ENCODE measurements at places on chromosomes 7 and 10. TPM values are rescaled to one million over a fixed set of nuclear protein-coding genes. Genes with fewer than 3 reads are reported as not detected.

NAT16 gene
- not detected for total RNA-seq

ASZ1 gene
- not detected for total RNA-seq

RNF32 gene
- 2.1 TPM for total RNA-seq

PNLIP gene
- total RNA-seq = not detected

ZP3 gene
- 2.1 TPM for total RNA-seq

ENTPD7 gene
- 2.9 TPM for total RNA-seq

KCNIP2 gene
- total RNA-seq = 3.3 TPM

SPOCK2 gene
- 9.2 TPM for total RNA-seq

CLDN3 gene
- 1.1 TPM for total RNA-seq

MSS51 gene
- total RNA-seq = 2.8 TPM

NUTM2D gene
- 3.3 TPM for total RNA-seq

CRYGN gene
- total RNA-seq = not detected

C10orf53 gene
- total RNA-seq = not detected

TWIST1 gene
- 3.9 TPM for total RNA-seq

GPR26 gene
- not detected for total RNA-seq

MUC12 gene
- total RNA-seq = 1.4 TPM

SDK1 gene
- total RNA-seq = 8.2 TPM

DOCK4 gene
- total RNA-seq = 28.5 TPM

FXYD4 gene
- not detected for total RNA-seq

AKR1C8 gene
- not detected for total RNA-seq

BLNK gene
- 1.8 TPM for total RNA-seq

AOAH gene
- total RNA-seq = 13.6 TPM

ENO4 gene
- not detected for total RNA-seq

KIF5B gene
- 270 TPM for total RNA-seq

HSPA12A gene
- 12.3 TPM for total RNA-seq

CPA2 gene
- total RNA-seq = not detected

ACTA2 gene
- total RNA-seq = 2,072 TPM

SLC26A3 gene
- total RNA-seq = 6.4 TPM

GRID2IP gene
- not detected for total RNA-seq

TIMM23 gene
- 68.8 TPM for total RNA-seq

FEZF1 gene
- total RNA-seq = not detected

IFIT1B gene
- total RNA-seq = not detected

GPNMB gene
- total RNA-seq = 101 TPM

ACSL5 gene
- total RNA-seq = 7.1 TPM

PDK4 gene
- 254 TPM for total RNA-seq

TRIM74 gene
- not detected for total RNA-seq

GHRHR gene
- not detected for total RNA-seq

TRPV5 gene
- not detected for total RNA-seq

TLX1 gene
- not detected for total RNA-seq

SEM1 gene
- 21.0 TPM for total RNA-seq

COL28A1 gene
- 22.8 TPM for total RNA-seq

SPDYE5 gene
- total RNA-seq = not detected

EGR2 gene
- total RNA-seq = 1.8 TPM

HMX2 gene
- total RNA-seq = 0.36 TPM

TMEM140 gene
- 29.6 TPM for total RNA-seq

GIMAP5 gene
- total RNA-seq = 17.2 TPM

HOXA11 gene
- total RNA-seq = 18.7 TPM

KNDC1 gene
- 0.16 TPM for total RNA-seq

LRIT1 gene
- total RNA-seq = not detected

FOXI2 gene
- not detected for total RNA-seq

ANKRD7 gene
- 0.71 TPM for total RNA-seq

Data from sigmoid colon (tissue), 7 donors.